Stimulated activated CD8-positive, alpha-beta memory T cell treated with anti-CD3 and anti-CD28 coated beads, Interleukin-2, amount 100 ng/mL, for 1 hour (primary cell): ENCODE measurements at places on chromosomes 3 and 15.

GRCh38 chr15:99504823-99505551 is 60.8 kb upstream of the MEF2A start:
- no peak for DNase-seq

- DNase-seq: no peak
Measured at GRCh38 chr15:56534728-56535127, 69.8 kb upstream of the MNS1 start.

DNA sequence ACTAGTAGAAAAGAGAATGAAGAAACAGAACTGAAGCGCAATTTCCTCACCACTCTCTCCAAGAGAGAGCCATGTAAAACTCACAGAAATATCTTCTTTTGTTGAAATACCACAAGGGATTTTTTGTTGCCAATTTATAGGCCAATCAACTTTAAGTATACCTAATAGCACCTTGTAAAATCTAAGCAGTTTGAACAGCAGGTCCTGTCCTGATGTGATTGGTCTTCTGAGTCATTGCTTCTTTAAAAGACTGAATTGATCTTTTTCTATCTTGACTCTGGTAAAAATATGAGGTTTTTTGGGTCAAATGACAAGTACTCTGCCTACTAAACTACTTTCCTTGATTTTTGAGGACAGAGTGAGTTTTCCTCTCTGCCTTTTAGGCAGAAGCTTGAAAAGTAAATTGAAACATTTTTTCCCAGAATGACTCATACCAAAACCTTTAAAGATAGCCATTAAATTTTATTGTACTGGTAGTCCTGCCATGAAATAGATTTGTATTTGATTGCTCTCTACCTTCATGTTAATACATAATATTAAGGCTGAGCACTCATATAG is 343.9 kb upstream of the CBLB start:
- no peak for DNase-seq

GRCh38 chr3:193843474-193844301 is 250.7 kb downstream of the OPA1 start:
- no peak for DNase-seq

DNA sequence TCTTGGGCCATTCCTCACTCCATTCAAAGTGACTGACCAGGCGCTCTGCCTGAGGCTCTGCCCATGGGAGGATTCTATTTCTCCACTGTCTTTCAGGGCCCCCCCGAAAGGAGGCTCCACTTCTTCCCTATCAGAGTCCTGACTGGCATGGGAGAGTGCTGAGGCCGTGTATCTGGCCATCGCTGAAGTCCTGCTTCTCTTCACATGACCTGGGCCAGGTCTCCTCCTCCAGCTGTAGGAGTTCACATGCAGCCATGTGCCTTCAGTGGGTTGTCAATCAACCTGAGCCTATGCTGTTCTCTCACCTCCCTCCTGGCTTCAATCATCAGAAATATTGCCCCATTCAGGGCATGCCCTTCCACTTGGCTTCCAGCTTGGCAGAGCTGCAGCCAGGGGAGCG is 12.8 kb upstream of the APBA2 start:
- no peak for DNase-seq

DNA sequence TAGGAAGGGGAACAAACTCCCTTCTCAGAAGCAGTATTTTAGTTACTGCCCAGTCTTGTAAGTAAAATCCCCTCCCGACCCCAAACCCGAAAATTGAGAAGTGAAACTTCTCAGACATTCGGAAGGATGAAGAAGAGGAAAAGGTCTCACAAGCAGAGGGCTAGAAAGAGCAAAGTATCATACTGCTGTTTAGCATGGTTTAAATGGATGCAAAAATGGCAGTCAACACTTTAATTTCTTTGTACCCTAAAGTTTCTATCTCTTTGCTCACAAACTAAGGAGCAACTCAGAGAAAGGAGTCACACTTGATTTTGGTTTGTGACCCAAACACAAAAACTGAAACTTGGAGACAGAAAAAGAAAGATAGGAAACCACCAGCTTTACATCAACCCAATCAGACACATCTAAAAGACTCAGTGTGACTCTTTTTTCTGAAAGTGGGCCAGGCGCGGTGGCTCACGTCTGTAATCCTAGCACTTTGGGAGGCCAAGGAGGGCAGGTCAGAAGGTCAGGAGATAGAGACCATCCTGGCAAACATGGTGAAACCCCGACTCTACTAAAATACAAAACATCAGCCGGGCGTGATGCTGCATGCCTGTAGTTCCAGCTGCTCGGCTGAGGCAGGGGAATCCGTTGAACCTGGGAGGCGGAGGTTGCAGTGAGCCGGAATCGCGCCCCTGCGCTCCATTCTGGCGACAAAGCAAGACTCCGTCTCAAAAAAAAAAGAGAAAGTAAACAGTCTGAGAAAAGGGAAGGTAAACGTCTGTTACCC is 63.2 kb upstream of the ATP11B start:
- DNase-seq: no peak

- no peak for DNase-seq
Measured at GRCh38 chr3:194174406-194174805, 38.5 kb downstream of the HES1 start.

DNA sequence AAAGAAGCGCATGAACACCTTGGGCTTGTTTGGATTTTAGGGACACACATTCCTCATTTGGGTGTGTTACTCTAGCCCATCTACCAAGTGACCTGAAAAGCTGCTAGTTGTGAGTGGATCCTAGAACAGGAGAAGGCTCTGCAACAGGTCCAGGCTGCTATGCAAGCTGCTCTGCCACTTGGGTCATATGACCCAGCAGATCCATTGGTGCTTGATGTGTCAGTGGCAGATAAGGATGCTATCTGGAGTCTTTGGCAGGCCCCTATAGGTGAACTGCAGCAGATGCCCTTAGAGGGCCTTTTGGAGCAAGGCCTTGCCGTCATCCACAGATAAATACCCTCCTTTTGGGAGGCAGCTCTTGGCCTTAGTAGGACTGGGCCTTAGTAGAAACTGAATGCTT is 53.2 kb downstream of the PAQR5 start:
- DNase-seq: no peak

DNA sequence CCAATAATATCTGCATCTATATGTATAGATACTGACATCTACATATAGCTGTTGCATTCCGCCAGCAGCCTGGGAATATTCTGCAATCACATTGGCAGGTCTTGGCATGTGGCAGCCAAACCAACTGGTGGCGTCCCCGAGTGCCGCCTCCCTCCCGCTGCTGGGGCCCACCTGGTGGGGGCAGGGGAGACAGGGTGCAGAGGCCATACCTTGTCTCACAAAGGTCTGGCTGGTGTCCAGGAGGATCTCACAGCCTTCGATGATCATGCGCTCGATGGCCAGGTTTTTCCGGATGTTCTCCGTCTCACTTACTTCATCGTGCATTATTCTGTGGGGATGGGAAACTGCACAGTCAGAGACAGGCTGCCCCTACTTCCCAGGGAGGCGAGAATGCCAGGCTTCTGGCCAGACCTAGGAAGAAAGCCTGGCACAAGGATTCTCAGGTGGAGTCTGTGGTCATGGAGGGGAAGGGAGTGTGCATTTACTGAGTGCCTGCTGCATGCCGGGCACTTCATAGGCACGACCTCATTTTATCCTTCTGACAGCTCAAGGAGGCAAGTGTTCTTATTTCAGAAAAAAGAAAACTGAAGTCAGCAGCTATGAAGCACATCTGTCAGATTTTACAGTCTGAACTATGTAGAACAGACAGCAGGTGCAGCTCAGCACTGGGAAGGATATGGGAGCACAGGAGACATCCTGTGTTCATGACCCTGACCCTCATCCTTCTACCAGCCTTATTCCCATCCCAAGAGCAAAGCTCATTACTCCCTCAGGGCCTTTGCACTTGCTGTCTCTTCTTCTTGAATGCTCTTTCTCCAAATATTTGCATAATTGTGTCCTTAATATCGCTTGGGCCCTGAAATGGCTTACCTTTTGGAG is 62.8 kb downstream of the RASGRF1 start:
- DNase-seq: no peak

GRCh38 chr15:91407269-91407889 is 307.3 kb downstream of the SV2B start:
- DNase-seq: no peak

GRCh38 chr3:69044608-69045007 is 7.5 kb downstream of the TMF1 start:
- DNase-seq: no peak

DNA sequence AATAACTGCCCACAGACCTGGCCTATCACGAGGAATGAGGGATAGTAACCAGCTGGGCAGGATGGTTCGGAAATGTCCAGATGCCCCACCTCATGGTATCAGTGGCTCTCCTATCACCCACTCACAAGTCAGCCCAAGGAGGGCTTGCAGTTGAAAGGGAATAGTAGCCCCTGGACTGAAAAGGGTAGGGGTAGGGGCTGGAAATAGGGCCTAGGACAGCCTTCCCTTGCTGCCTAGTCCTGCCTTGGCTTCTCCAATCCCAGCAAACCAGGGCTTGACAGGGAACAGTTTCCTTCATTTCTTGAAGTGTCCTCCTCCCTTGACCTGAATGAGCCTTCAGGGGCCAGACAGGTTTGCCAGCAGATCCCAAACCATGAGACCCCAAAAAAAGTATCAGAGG is 1.2 kb upstream of the CACNA2D2 start:
- DNase-seq: no peak

- no peak for DNase-seq
Measured at GRCh38 chr3:158788446-158788845, 13.4 kb upstream of the MFSD1 start.

- no peak for DNase-seq
Measured at GRCh38 chr15:64274341-64274950, 81.5 kb downstream of the CSNK1G1 start.

- DNase-seq: no peak
Measured at GRCh38 chr3:24258727-24259600, 235.7 kb downstream of the THRB start.

DNA sequence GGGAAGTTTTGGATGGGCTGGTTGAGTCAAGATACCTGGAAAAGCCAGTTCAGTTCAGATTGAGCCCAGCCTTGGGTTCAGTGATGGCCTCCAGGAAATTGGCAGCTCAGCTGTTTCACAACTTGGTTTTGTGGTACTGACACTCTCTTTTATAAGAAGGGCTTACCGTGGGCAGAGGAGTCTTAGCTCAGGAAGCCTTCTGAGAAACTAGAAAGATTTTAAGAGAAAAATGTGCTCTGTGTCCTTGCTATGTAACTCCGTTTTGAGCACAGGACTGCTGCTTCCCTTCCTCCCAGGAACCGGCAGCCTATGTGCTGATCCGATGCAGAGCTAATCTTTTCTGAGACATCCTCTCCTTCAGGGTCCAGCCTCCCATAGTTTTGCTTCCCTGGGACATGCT is 46.6 kb upstream of the RASGRP1 start:
- DNase-seq: no peak

GRCh38 chr3:170802164-170803151 is 67.5 kb downstream of the RPL22L1 start:
- DNase-seq: no peak

DNA sequence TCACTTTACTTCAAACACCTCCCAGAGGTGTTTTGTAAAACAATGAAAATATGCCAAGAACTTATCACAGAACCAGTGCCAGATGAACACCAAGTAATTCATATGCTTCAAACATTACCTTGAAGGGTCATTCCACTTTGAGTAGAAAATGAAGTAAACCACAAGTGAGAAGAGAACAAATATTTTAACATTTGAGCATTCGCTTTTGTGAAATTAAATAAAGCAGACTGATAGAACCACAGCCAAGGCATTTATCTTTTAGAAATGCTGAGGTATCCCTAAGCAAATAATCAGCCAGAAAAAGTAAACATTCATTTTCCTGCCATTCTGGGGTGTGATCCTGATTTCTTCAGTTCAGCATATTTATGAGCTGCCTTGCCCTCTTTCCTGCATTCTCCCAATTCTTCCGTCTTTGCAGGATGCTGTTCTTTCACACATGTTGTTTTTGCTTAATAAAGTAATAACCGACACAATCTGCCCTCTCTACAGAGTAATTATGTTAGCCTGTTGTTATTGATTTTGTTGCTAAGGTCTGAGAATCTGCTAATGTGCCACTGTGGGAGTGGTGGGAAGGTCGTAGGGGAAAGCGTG is 235.6 kb upstream of the TGFBR2 start:
- DNase-seq: no peak

DNA sequence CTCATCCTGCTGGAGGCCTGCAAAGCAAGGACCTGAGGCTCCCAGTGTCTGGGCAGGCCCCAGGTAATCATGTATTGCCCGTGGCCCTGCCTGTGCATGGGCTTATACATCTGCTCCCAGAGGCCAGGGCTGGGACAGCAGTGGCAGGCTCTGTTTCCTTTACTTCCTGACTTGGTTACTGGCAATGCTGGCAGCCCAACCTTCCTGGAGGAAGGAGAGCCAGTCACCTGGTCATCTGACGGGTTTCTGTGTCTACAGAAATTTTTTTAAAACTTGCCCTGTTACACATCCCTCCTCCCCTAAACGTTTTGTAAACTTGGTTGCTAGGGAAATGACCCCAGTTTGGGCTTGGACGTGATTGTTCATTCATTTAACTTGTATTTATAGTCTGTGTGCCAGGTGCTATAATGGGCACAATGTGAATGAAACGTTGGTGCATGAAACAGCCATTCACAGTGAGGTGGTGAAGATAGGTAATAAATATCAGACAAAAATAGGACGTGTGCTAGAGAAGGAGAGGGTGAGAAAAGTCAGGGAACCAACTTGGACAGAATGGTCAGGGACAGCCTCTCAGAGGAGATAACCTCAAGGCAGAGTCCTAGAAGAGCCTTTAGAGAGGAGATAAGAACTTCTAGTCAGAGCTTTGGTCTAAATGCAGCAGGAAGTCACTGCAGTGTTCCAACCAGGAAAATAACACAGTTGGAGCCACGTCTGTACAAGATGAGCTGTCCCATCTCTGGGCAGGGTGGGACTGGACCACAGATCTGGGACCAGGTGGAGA is 14.1 kb downstream of the TEX264 start:
- DNase-seq: no peak

DNA sequence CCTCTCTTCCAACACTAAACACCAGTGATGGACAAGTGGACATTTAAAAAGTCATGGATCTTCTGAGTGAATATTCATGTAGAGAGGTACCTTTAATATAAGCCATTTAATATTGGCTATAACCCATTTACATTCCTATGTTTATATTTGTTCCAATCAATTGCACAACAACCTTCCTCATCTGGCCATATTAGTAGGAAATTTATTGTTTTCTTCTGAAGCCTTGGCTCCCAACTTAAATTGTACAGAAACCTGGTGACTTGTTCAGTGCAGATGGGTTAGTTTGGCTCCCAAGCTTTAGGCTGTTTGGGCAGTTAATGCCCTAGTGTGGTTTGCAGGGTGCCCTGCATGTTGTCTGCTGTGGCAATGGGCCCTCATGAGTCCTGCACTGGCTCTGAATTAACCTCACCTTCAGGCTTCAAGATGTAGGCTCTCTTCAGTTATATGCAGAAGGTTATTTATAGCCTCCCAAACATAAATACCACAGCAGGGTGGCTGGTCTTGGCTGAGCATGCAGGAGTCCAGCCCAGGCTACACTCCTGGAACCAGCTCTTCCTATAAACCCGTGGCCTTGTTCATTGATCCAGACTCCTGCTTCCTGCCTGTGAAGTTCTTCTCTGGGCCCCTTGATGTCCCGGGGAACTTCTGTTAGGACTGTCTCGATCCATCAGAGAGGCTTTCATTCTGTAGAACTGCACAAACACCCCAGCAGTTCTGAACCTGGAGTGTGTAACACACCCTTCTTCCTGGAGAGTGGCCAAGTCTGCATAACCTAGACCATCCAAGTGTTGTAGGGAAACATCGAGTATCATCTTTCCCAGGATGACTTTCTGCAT is 57.0 kb downstream of the DUT start:
- no peak for DNase-seq
